ENCODE measurements at places on chromosomes 1 and 21.

GRCh38 chr1:92425617-92426016 is 61.1 kb downstream of the GFI1 start:
- no peak for DNase-seq

- DNase-seq = no peak
Measured at GRCh38 chr1:51525295-51525694, 6.2 kb upstream of the EPS15 start.

DNA sequence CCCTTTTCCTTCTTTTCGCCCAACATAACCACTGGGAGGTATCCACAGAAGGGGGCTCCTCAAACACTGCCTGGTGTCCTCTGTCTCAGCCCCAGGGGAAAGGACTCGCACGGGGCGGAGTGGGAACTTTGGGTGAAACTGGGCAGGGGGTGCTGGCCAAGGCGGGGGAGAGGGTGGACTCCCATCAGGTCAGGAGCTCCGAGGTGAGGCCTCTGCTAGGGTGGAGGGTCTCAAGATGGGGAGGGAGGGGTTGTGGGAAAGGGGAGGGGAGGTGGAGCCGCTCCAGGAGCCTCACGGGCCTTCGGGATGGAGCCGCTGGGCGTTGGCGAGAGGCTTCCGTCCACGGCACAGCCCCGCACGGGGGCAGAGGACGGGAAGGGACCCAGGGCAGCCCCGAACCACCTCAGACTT is 43.2 kb upstream of the POFUT2 start:
- no peak for DNase-seq

GRCh38 chr1:161531986-161532643 is 7.8 kb downstream of the HSPA6 start:
- DNase-seq = no peak

- peak; percentile 86 for DNase-seq
Measured at GRCh38 chr1:155983191-155984024, 5.1 kb upstream of the ARHGEF2 start.

DNA sequence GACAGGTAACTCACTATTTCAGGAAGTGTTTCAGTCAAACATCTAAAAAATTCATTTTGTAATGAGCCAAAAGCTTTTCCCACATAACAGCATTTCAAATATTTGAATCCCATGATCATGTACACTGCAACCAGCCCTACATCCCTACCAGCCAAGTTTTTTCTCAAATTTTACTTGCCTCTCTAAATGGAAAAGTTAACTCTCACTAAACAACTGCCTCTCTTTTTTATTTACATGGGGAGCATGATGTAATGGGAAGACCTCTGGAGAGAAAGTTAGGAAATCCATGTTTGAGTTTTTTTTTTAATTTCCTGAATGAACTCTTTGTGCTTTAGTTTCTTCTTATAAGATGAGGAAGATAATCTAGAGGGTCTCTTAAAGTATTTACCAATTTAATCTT is 70.5 kb downstream of the TTLL7 start:
- DNase-seq = no peak

DNA sequence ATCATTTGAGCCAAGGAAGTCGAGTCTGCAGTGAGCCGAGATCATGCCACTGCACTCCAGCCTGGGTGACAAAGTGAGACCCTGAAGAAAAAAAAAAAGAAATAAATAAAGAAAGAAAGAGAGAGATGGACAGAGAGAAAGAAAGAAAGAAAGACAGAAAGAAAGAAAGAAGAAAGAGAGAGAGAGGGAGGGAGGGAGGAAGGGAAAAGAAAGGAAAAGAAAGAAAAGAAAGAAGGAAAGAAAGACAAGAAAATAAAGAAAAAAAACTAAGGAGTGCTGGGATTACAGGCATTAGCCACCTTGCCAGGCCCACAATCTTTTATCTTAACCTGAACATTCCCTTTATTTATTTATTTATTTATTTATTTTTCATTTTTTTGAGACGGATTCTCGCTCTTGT is 51.7 kb upstream of the SOD1 start:
- no peak for DNase-seq

DNA sequence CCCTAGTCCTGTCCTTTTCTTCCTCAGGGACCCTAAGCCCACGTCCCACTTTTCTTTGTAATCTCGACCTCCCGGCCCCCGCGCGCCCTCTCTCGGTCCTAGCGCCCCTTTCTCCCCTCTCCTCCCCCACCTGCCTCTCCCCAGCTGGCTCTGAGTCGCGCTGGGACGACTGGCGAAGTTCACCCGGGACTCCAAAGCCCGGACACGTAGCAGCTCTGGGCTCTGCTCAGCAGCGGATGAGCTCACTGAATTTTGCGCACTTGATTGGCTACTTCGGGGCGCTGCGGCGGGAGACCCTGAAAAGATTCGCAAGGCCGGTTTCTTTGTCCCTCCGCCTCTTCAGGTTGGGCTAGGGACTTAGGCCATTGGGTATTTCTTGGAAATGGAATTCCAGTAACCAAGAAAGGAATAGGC is 16.3 kb upstream of the ACKR1 start:
- DNase-seq = peak; percentile 73

DNA sequence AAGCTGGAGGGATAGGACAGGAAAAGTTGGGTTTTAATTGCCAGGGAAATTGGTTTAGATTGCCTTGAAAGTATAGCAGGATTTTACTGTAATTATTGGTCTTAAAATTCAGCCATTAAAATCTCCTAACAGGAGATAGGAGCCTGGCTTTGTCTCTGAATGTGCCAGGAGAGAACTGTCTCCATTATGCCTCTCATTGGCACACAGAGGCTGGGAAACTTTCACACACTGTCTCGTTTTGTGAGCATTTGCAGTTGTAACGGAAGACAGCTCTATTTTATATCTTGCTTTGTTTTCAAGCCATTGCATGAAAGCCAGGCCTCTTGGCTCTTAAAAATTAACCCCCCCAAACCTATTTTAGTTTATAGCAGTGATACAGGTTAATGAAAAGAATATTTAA is 12.5 kb downstream of the DNAJC6 start:
- DNase-seq = no peak
